Activated CD4-positive, alpha-beta T cell treated with anti-CD3 and anti-CD28 coated beads, Interleukin-2, amount 10 ng/mL, durations not matched to agents 7 days and 5 days (primary cell): ENCODE measurements at places on chromosomes 5 and 9.

DNA sequence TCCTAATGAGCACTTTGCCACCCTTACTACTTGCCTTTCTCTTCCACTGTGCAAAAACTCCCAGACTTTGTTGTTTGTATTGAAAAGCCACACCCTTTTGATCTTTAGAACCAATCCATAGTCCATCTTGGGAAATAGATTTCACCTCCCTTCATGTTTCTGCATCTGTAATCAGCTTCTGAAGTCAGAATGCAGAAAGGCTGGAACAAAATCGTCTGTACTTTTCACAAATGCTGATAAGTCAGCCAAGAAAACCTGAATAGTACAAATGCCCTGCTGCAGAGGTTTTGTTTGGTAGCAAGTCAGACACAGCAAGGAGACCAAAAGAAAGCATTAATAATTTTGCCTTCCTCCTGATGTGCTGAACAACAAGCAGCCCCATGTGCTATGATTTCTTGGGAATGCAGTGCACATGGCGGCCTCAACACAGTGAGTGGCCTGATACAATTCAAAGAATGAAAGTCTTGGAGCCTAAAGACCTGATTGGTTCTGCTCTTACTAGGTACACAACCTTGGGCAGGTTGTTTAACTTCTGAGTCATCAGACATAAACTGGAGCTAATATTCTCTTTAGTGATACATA, 59.2 kb upstream of the STK32A start:
- DNase-seq: no peak

- no peak for DNase-seq
Measured at GRCh38 chr5:76831110-76831452, 12.3 kb downstream of the F2RL1 start.

DNA sequence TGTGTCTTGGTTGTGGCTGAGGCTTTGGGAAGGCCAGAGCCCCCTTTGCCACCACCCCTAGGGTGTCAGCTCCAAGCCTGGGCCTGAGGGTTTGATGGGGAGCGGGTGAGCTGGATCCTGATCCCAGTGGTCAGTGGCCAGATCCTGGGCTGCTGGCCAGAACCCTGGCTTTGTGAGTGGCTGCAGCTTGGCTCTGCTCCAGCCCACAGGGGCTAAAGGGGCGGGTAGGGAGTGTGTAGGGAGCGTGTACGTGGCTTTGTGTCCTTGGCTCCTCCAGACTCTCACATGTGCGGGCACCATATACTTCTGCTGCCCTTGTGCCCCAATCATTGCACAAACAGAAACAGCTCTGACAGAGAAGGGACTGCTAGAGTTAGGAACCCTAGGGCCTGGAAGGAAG, 1.2 kb upstream of the IL11RA start:
- DNase-seq: no peak

- no peak for DNase-seq
Measured at GRCh38 chr5:134794082-134794481, 35.5 kb downstream of the DDX46 start.

DNA sequence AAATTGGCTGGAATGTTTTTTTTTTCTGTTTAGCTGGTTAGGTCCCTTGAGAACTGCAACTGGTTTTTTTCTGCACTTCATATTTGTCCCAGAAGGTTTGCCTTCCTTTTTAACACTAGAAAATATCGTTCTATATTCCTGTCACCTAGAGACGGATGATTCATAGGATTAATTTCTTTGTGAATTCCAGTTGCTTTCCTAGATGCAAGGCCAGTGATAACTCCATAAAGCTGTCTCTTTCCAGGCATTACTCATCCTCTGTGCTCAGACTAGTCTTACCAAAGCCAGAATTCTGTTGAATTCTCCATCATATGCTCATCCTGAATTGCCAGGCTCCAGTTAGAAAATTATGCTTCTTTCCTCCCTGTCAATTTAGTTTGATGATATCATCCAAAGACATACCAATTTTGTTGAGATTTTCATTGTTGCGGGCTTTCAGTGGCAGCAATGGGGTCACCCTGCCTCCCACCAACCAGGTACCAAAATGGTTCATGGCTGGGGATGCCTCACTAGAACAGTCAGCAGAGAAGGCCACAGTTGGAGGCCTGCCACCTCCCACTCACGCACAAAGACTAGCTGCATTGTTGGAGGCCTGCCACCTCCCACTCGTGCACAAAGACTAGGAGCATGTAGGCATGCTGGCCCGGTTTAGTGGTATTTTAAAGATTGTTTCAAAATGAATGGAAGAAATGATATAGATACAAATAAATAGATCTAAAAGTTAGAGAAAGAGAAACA, 8.5 kb downstream of the BAAT start:
- DNase-seq: no peak

DNA sequence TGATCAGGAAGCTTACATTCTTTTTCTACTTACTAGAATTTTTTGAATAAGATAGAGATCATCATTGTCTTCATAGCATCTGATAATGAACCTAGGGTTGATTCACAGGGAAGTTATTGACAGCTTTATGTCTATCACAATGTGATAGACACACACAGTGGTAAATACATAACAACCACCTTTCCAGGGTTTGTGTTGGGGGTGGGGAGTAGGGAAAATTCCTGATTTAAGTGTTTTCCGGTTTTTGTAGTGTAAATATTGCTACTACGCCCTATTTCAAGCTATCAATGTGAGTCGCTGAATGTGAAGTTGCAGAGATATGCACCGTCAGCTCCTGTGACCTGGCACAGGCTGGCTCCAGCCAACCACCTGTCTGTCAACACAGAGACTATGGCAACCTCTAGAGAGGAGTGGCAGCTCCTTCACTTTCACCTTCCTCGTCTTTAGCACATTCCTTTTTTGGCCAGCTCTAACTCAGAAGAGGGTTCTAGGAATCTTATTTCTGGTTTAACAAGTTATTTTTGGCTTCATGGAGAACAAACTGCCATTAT, 224.9 kb downstream of the MAT2B start:
- no peak for DNase-seq

DNA sequence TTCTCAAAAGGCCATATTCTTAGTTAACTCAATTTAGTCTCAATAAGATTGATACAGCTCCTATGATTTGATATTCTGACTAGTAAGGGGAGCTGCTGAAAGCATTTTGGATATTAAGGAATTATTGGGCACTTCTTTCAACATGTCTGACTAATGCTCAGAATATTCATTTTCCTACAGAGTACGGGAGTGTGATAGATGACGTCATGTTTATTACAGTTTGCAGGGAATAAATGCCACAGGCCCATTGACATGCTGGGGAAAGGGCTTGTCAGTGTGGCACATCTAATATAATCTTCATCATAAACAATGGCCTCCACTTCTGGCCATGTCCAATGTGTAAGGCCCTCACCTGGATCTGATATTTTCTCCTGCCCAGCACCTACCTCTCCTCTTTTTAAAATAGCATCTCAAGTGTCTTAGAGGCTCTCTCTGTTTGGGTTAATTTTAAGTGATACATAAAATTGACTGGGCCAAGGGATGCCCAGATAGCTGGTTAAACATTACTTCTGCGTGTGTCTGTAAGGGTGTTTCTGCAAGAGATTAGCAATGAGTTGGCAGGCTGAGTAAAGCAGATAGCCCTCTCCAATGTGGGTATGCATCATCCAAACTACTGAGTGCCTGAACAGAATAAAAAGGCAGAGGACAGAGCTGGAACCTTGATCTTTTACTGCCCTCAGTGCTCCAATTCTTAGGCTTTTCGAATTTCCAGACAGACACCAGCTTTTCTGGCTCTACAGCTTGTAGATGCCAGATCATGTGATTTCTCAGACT, 99.3 kb downstream of the SLC24A2 start:
- DNase-seq: no peak

GRCh38 chr5:111790295-111790694, 33.3 kb upstream of the NREP start:
- no peak for DNase-seq

DNA sequence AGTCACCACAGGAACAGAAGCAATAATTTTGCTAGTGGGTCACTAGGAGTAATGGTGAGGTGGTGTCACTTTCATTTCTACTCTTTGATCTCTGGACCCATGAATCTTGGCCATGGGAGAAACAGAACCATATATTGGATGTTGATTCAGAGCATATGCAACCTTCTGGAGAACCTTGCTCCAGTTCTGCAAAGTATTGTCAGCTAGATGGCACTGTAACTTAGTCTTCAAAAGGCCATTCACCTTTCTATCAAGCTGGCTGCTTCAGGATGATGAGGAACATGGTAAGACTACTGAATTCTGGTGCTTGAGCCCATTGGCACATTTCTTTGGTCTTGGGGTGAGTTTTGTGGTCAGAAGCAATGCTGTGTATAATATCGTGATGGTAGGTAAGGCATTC, 129.1 kb upstream of the FBN2 start:
- DNase-seq: no peak

DNA sequence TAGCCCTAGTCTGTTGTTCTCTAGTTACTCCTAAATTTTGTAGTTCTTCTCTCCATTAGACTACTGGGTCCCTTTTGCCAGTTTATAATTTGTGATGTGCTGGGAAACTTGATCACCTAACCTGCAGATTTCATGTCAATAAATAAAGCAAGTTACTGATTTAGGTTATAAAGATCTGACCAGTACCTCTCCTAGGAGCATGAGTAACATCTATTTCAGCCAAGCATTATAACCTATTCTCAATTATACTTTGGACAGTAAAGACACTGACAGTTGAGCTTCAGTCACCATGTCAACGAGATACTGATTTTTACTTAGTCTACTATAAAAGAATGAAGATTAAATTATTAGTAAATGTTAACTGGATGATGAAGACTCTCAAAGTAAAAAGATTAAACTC, 36.7 kb downstream of the CSNK1A1 start:
- DNase-seq: no peak
